ENCODE measurements at places on chromosomes 16 and 17. TPM values are rescaled to one million over a fixed set of nuclear protein-coding genes. Genes with fewer than 3 reads are reported as not detected.

Gene KCNJ12
- 1.2 TPM for total RNA-seq

Gene MFAP4
- total RNA-seq, result 501 TPM

GRCh38 chr17:18230288-18231141 is 5.1 kb downstream of the LLGL1 start:
- H3K36me3 ChIP-seq, result peaks cover 19% of the 10 kb centered on the region
- no peaks in the 10 kb centered on the region for H3K27me3 ChIP-seq
- H3K4me3 ChIP-seq, result no peak overlapping the region
- DNase-seq, result no peak
- peaks cover 16% of the 10 kb centered on the region for H3K4me1 ChIP-seq

DNA sequence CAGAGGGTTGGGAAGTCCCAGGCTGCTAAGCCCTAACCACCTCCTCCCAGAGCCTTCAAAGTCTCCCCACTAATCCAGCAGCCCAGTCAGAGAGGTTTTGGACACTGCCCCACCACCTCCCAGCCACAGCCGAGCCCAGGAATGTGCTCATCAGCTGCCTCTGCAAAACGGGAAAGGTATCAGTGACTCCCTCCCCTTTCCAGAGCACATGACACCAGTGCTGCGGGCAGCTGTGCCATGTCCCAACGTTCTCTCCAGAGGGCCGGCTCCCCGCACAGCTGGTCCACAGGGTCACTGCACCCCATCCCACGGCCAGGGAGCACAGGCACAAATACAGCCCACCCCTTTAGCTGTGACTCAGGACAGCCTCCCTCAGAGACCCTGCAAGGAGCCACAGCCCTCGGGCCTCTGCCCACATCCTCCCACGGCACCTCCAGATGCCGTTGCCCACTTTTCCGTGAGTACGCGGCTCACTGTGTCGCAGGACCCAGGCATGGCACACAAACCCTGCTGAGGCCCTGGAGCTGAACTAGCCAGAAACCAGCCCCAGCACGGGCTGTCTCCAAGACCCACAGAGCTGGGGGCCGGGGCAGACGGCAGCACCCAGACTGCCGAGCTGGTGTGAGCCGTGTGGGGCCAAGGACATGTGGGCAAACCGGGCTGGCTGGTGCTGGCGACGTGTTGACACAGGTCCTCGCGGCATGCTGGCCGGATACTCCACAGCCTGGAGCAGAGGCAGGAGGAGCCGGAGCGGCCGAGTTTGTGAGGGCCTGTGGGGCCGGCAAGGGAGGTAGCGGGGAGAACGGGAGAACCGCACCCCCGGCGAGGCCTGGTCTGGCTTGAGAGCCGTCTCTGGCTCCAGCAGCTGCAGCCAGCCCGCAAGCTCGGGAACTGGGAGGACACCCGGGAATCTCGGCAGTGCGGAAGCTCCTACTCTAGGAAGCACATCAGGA is 6.3 kb upstream of the PPP1R27 start:
- no peaks in the 10 kb centered on the region for H3K4me1 ChIP-seq
- H3K4me3 ChIP-seq, result no peak overlapping the region
- H3K36me3 ChIP-seq, result peaks cover 35% of the 10 kb centered on the region
- no peaks in the 10 kb centered on the region for H3K27me3 ChIP-seq

GRCh38 chr17:82297714-82298537 is 19.5 kb downstream of the CD7 start:
- no peaks in the 10 kb centered on the region for H3K36me3 ChIP-seq
- H3K27me3 ChIP-seq, result no peaks in the 10 kb centered on the region
- H3K27ac ChIP-seq, result peak overlapping the region; percentile 72
- peaks cover 14% of the 10 kb centered on the region for H3K4me1 ChIP-seq

DNA sequence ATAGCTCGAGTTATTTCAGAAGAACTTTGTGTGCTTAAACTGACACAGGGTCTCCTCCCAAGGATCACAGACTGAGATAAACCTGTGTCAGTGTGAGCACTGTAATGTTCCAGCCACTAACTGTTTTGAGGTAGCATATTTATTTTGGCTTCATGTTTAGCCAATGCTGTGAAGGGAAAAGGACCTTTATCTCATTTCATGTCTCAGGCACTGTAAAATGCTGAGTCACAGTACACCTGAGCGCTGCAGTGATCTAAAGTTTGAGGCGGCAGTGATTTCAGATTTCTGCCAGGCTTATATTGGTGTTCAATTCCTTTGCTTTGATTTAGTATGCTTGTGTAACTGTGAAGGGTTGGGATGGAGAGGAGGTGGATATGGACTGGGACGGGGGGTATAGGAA is 3.1 kb upstream of the DNAJA2 start:
- H3K4me1 ChIP-seq, result peaks cover 19% of the 10 kb centered on the region
- no peaks in the 10 kb centered on the region for H3K36me3 ChIP-seq
- DNase-seq, result no peak
- no peak overlapping the region for H3K27ac ChIP-seq
- no peak overlapping the region for H3K4me3 ChIP-seq
- H3K27me3 ChIP-seq, result no peaks in the 10 kb centered on the region

DNA sequence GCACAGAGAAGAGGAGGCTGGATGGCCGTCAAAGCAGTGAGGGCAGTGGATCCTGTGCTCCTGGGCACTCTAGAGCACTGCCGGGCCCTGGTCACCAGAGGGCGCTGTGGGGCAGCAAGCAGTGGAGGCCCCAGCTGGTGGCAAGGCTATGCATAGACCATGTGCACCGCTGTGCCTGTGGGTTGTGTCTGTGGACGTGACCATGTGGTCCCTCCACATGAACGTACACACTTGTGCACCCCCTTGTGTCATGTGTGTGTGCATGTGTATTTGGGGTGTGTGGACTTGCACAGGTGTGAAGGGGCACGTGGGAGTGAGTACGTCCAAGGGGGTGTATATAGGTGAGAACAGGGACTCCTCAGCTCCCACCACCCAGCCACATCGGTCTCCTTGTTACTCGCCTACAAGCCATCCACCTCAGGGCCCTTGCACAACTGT is 4.4 kb upstream of the MAP2K3 start:
- H3K4me1 ChIP-seq, result peaks cover 18% of the 10 kb centered on the region
- no peak overlapping the region for H3K4me3 ChIP-seq
- H3K27me3 ChIP-seq, result no peaks in the 10 kb centered on the region
- peak; percentile 65 for DNase-seq

DNA sequence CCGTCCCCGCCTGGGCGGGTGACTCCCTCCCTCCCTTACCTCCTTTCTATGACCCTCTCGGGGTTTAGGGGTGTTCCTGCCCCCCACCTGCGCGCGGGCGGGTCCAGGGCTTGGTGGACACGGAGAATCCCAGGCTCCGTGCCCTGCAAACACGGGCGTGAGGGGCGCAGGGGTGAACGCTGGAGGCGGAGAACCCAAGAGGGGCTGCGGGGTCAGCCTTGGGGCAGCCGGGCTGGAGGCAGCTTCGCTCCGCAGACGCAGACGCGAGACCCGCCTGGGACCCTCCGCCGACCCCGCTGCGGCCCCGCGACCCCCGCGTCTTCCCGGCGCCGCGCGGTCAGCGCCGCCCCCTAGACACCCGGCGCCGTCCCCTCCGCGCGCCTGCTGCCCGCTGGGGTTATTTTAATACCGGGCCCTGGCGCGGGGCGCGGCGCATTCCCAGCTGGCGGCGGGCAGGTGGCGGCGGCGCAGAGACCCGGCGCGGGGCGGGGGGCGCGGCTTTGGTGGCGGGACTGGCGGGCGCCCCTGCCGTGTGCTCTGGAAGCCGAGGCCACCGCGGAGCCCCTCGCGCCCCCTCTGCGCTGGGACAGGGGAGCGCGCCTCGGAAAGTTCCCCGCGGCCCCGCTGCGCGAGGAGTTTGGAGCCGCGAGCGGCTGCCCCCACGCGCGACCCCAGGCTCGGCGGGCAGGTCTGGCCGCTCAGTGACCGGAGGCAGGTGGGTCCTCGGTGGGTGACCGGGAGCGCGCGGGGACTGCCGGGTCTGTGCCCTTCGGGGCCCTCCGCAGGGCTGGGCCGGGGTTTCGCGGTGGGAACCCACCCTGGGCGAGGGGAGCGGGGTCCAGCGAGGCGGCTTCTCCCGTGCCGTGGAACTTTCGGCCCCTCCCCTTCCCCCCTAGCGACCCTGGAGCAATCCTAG is at the start of gene UTS2R:
Gene UTS2R (plus strand): TSS at position 433 of the 916 bp plus-strand sequence. CDS start 2,560 bp downstream, outside the sequence.
- peaks cover 20% of the 10 kb centered on the region for H3K4me1 ChIP-seq
- no peak within 1 kb of the TSS for H3K27ac ChIP-seq
- peak within 1 kb of the TSS; percentile 62 for H3K4me3 ChIP-seq
- no peak for DNase-seq

- H3K27ac ChIP-seq, result no peak overlapping the region
- no peaks in the 10 kb centered on the region for H3K36me3 ChIP-seq
- H3K27me3 ChIP-seq, result no peaks in the 10 kb centered on the region
- H3K4me3 ChIP-seq, result no peak overlapping the region
- no peaks in the 10 kb centered on the region for H3K4me1 ChIP-seq
Observed at GRCh38 chr16:12260647-12261262, 284.2 kb downstream of the SNX29 start.

DNA sequence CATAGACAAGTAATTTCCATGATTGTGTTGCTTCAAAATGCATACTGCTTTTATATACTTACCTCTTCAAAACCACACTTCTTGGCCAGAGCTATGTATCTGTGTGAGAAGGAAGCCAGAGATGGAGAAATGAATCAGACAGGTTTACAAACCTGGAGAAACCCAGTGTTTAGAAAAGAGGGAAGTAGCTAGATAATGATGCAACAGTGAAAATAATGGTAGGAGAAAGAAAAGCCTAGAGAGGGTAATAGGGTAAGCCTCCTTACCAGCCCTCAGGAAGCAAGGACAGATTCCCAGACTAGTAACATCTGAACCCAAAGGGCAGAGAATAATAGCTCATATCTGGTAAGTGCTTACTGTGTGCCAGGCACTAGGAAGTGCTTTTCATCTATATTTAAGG is 250.3 kb upstream of the CDH11 start:
- H3K4me3 ChIP-seq, result no peak overlapping the region
- H3K4me1 ChIP-seq, result no peaks in the 10 kb centered on the region
- DNase-seq, result no peak
- H3K27me3 ChIP-seq, result no peaks in the 10 kb centered on the region

- H3K36me3 ChIP-seq, result no peaks in the 10 kb centered on the region
- no peak overlapping the region for H3K27ac ChIP-seq
- H3K4me1 ChIP-seq, result no peaks in the 10 kb centered on the region
- DNase-seq, result no peak
Observed at GRCh38 chr16:67783353-67783725, 23.0 kb downstream of the RANBP10 start.
